ENCODE measurements at places on chromosomes 16 and 17.

GRCh38 chr16:11550791-11551498 lies 35.8 kb downstream of the LITAF start:
- DNase-seq: no peak

GRCh38 chr17:50257676-50258224 lies 16.5 kb upstream of the TMEM92 start:
- no peak for DNase-seq

DNA sequence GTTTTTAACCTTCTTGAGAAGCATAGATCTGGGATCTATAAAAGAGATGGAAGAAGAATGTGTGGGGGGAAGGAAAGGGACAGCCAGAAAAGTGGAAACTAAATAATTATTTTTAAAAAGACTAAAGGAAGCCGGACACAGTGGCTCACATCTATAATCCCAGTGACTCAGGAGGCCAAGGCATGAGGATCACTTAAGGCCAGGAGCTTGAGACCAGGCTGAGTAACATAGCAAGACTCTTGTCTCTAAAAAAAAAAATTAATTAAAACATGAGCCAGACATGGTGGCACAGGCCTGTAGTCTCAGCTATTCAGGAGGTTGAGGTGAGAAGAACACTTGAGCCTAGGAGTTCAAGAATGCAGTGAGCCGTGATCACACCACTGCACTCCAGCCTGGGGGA lies 335.1 kb downstream of the GRIN2A start:
- no peak for DNase-seq

DNA sequence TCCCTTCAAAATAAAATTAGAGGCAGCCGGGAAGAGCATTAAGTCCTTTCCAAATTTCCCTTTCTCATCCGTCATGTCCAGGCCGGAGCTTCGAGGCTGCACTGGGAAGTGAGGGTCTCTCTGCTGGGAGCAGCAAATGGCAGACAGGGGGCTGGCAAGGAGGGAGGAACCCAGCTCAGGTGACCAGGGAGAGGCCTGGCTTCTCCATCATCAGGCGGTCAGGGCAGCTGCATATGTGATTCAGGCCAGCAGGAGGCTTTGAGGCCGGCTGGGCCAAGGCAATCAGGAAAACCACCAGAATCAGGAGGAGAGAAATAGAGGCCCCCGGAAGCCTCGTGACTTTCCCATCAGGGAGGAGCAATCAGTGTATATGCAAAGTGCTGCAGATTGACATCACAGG lies 85.0 kb upstream of the RPL38 start:
- no peak for DNase-seq

GRCh38 chr17:385178-385835 lies 32.7 kb upstream of the RPH3AL start:
- no peak for DNase-seq

GRCh38 chr17:8022360-8023003 lies 16.4 kb upstream of the ALOX15B start:
- no peak for DNase-seq

GRCh38 chr17:38733982-38734973 lies 4.1 kb downstream of the CISD3 start:
- no peak for DNase-seq

GRCh38 chr16:35731341-35732040 lies 2272.1 kb downstream of the TP53TG3F start:
- no peak for DNase-seq
